NCI-H187 (cell line): ENCODE measurements at places on chromosomes 3 and 15.

DNA sequence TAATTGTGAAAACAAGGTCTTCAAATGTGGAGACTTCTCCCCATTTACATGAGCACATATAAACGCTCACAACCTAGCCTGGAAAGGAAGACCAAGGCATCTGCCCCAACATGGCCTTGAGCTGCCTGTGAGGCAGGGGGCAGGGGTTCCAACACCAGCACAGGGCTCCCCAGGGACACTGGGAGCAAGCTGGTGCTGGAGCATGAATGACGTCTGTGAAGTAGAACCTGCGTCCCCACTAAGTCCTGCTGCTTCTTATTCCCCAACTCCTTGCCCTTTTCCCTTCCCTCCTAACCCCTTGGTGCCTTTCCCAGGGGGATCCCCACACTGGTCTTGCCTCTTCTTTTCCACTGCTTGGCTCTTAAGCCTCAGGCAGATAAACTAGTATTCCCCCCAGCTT, 93.1 kb downstream of the RBPMS2 start:
- no peak for DNase-seq

GRCh38 chr3:198032039-198032936, 72.3 kb downstream of the LMLN start:
- DNase-seq = no peak

DNA sequence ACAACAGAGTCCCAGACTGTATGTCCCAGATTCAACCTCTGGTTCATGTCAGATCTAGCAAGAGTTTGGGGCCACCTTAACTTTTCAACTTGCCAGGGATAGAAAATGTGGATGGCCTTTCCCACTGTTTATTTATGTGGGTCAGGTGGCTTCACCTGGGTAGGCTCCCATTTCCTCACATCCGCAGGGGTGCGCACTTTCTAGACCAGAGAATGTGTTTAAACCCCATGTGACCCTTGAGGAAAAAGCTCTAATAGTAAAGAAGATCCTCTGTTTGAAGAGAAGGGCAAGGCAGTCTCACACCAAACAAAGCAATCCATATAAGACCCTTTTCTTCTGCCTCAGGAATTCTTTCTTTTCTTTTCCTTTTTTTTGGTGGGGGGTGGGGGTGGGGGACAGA, 167.2 kb upstream of the TSC22D2 start:
- no peak for DNase-seq

GRCh38 chr15:84791763-84792162, 25.4 kb upstream of the ALPK3 start:
- DNase-seq = no peak

DNA sequence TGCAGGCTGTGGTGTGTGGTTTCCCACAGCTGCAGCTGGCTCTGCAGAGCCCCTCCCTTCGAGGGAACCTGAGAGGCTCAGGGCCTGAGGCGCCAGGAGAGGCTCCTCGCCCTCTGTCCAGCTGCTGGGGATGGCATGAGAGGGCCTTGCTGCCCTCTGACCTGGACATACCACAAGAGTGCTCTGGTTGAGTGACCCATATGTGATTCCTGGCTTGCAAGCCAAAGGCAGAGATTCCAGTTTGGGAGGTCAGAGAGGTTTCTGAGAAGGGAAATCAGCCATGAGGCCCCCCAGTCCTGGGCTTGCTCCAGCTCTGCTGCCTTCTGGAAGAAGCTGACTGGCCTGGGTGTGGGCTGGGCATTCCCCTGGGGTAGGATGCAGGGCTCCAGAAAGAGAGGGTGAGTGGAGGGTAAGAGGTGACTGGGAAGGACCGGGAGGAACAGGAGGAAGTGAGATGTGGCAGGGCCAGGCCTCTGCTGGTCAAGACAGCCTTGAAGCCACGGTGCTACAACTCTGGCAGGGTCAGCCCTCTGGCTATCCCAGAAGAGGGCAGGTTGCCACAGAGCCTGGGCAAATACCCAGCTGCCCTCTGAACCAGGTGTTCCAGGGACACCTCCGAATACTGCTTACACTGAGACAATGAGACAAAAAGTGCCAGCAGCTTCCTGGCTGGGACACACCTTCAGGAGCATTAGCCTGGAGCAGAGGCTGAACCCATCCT, 16.0 kb upstream of the SRP14 start:
- DNase-seq = peak; percentile 39

DNA sequence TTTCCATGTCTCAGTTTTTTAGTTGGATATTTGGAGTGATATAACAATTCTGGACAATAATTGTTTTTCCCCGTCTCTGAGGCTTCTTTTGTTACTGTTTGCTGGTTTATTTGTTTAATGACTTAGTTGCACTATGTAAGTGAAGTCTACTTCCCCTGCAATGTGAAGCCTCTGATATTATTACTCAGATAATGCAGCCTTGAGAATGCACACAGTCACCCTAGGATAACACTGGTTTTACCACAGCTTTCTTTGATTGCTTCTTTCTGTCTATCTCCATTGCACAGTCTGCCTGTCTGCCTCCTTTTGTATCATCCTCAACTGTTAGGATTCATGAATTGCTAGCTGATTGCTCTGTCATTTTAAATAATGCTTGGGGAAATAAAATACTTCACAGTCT, 208.7 kb upstream of the ROBO1 start:
- DNase-seq = no peak

DNA sequence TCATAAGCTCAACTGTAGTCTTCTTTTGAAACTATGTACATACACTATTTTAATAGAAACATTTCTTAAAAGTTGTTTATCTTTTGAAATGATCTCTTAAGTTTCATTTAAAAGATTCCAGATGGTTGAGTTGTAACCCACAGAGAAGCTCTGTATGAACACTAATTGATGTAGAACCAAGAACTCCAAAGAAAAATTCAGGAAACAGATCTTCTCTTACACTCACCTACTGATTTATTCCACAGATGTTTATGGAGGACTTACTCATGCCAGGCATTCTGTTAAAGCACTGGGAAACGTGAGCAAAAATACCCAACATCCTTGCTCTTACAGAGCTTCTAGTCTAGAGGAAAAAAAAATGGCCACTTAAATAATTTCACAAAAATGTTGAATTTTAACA, 551.1 kb downstream of the NAALADL2 start:
- DNase-seq = no peak

DNA sequence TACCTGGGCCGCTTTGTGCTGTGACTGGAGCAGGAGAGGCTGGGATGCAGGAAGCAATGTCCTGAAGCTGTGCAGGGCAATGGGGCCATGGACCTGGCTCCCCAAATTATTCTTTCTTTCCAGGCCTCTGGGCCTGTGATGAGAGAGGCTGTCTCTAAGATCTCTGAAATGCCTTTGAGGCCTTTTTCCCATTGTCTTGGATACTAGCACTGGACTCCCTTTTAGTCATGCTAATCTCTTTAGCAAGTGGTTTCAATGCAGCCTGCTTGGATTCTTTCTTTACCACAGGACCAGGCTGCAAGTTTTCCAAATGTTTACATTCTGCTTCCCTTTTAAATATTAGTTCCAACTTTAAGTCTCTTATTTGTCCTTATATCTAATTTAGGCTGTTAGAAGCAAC, 64.8 kb upstream of the SGO1 start:
- DNase-seq = no peak

- DNase-seq = no peak
Measured at GRCh38 chr3:106528932-106529331, 660.1 kb upstream of the CBLB start.

DNA sequence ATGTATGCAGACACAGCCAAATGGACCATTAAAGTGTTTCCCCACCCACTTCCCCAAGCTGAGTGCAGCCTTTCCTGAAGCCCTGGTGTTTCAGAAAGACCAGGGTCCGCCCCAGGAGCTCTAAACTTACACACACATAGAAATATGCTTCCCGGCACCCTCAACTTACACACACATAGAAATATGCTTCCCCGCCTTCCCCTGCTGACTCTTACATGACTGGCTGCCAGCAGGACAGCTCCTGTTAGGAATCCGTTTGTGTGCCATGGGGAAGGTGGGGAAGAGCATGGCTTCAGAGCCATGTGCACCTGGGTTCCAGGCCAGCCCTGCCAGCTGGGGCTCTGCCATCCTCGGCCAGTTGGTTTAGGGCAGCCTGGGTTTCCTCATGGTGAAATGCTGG, 3.6 kb downstream of the CLEC3B start:
- no peak for DNase-seq

- no peak for DNase-seq
Measured at GRCh38 chr3:123378409-123378915, 70.4 kb downstream of the ADCY5 start.
